ENCODE measurements at places on chromosomes 6 and 20.

- H3K27me3 ChIP-seq, result no peaks in the 10 kb centered on the region
- DNase-seq, result no peak
- H3K36me3 ChIP-seq, result no peaks in the 10 kb centered on the region
- no peak overlapping the region for H3K27ac ChIP-seq
- no peaks in the 10 kb centered on the region for H3K4me1 ChIP-seq
- H3K4me3 ChIP-seq, result no peak overlapping the region
These were observed 8.3 kb upstream of the ADGB start for GRCh38 chr6:146590492-146590891.

DNA sequence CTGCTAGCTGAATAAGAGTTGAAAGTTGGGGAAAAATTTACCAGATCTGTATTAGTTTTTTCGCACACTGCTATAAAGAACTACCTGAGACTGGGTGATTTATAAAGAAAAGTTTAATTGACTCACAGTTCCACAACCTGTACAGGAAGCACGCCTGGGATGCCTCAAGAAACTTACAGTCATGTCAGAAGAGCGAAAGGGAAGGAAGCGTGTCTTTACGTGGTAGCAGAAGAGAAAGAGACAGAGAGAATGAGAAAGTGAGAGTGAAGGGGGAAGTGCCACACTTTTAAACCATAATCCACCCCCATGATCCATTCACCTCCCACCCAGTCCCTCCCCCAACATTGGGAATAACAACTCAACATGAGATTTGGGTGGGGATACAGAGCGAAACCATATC is 79.6 kb downstream of the KHDC1L start:
- H3K4me1 ChIP-seq, result no peaks in the 10 kb centered on the region
- no peak for DNase-seq
- no peaks in the 10 kb centered on the region for H3K36me3 ChIP-seq

- H3K27me3 ChIP-seq, result no peaks in the 10 kb centered on the region
- no peak for DNase-seq
- peaks cover 30% of the 10 kb centered on the region for H3K4me1 ChIP-seq
- H3K27ac ChIP-seq, result peak overlapping the region; percentile 69
- peak overlapping the region; percentile 99 for H3K4me3 ChIP-seq
These were observed 2.0 kb downstream of the HLA-B start for GRCh38 chr6:31354864-31355582.

- H3K27me3 ChIP-seq, result no peaks in the 10 kb centered on the region
- H3K4me1 ChIP-seq, result no peaks in the 10 kb centered on the region
- no peaks in the 10 kb centered on the region for H3K36me3 ChIP-seq
- no peak overlapping the region for H3K4me3 ChIP-seq
These were observed 809.9 kb downstream of the KIF16B start for GRCh38 chr20:15763366-15763765.

DNA sequence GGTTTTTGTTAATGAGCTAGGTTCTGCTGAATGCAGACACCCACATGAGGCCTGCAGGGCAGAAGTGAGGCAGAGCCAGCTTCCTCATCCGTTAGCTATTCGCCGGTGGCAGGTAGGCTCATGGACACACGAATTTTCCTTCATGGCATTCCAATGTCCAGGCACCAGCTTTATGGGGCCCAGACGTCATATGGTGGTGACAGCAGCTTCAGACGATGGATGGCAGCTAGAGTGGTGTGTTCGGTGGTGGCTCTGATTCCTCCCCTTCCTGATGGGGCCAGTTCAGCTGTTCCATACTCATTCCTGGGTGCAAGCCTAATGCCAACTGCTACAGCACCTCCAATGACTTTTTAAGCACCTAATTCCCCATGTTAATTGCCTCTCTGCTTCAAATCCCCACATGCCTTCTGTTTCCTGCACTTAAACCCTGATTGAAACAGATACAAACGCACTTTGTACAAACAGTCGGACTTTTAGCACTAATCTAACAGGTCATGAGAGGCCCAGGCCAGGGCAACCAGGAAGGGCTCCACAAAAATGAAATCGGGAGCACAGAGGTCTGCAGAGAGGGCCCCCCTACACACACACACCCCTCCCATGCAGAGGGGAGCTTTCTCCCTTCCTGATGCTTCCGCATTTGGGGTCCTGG is 35.7 kb upstream of the MLN start:
- no peak overlapping the region for H3K4me3 ChIP-seq
- DNase-seq, result no peak
- no peaks in the 10 kb centered on the region for H3K27me3 ChIP-seq
- no peak overlapping the region for H3K27ac ChIP-seq
- H3K4me1 ChIP-seq, result peaks cover 11% of the 10 kb centered on the region

DNA sequence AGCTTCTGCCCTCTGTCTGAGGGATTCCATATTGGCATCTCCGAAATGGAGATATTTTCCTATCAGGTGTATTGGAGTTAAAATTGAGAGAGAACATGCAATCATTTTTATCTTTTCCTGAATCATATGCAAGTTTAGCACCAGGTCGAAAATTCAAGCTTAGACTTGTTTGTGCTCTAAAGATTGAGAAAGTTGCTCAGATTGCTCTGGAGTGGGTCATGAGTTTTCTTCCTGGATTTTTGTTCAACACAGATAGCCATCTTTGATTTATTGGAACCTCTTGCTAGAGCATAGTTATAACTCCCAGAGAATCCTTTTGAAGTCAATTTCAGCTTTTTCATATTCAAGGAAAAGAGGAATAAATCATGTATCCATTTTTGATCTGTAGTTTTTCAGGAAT is 373.5 kb upstream of the FLRT3 start:
- no peaks in the 10 kb centered on the region for H3K4me1 ChIP-seq
- H3K36me3 ChIP-seq, result no peaks in the 10 kb centered on the region
- H3K27me3 ChIP-seq, result no peaks in the 10 kb centered on the region
- no peak overlapping the region for H3K27ac ChIP-seq

DNA sequence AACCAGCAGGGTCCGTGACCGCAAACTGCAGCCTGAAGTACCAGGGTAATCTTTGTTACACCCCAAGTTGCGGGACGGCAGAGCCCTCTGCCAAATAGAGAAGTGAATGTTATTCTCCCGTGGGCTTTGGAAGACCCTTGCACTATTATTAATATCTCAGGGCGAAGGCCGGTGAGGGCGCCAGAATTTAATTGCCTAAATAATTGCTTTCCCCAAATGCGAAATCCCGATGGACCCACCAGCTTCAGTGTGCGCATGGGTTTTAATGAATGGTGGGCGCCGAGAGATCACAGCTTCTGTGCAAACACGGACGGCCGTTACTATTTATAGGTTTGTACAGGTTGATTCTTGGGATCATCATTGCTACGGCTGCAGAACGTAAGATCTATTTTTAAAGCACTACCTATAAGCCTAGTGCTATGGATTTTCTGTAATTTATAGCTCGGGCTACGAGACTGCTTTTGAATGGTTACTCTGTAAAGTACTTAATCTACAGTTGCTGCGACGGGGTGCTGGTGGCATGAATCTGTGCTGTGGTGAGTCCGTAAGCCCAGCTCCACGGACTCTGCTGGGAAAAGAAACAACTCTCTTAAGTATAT is 15.2 kb upstream of the PHACTR3 start:
- H3K4me1 ChIP-seq, result no peaks in the 10 kb centered on the region
- DNase-seq, result no peak
- H3K27me3 ChIP-seq, result peaks cover 24% of the 10 kb centered on the region
- no peak overlapping the region for H3K27ac ChIP-seq
- no peak overlapping the region for H3K4me3 ChIP-seq

GRCh38 chr6:36266913-36267644 is 2.8 kb upstream of the PNPLA1 start:
- peaks cover 23% of the 10 kb centered on the region for H3K27me3 ChIP-seq
- no peaks in the 10 kb centered on the region for H3K4me1 ChIP-seq
- DNase-seq, result no peak
- H3K36me3 ChIP-seq, result no peaks in the 10 kb centered on the region
- H3K4me3 ChIP-seq, result no peak overlapping the region

GRCh38 chr20:53708129-53708968 is 114.7 kb upstream of the ZNF217 start:
- peak overlapping the region; percentile 16 for H3K4me3 ChIP-seq
- no peaks in the 10 kb centered on the region for H3K27me3 ChIP-seq
- peak overlapping the region; percentile 67 for H3K27ac ChIP-seq
- H3K36me3 ChIP-seq, result no peaks in the 10 kb centered on the region
- DNase-seq, result no peak
- H3K4me1 ChIP-seq, result peaks cover 32% of the 10 kb centered on the region

DNA sequence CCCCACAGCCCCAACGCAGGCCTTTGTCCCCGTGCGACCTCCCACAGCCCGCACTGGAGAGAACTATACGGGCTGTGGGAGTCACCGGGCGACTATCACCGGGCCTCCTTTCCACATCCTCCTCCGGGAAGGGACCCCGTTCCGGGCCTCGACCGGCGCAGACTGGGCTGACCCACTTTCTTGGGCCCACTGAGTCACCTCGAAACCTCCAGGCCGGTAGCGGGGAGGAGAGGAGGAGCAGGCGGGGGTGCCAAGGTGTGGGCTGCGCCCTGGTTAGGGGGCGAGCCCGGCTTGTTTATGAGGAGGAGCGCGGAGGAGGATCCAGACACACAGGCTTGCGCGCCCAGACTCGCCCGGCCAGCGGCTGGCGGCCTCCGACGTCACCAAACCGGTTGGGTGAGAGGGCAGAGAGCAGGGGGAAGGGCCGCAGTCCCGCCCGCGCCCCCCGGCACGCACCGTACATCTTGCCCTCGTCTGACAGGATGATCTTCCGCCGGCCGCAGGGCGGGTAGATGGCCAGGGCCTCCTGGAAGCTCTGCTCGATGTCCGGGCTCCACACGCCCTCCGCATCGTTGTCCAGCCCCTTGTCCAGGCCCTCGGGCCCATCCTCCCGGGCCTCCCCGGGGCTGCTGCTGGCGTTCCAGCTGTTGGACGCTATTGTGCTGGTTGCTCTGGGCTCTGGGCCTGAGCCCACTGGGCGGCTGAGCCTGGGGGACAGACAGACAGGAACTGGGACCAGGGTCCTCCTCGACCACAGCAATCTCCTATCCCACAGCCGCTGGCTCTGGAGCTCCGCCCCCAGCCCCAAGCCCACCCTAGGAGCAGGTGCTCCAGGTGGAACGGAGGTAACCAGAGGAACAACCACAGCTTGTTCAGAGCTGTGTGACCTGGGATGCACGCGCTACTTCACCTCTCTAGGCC is 10.6 kb downstream of the TEAD3 start:
- no peak for DNase-seq
- H3K4me3 ChIP-seq, result no peak overlapping the region
- H3K36me3 ChIP-seq, result no peaks in the 10 kb centered on the region
- no peak overlapping the region for H3K27ac ChIP-seq
- H3K4me1 ChIP-seq, result peaks cover 5% of the 10 kb centered on the region

DNA sequence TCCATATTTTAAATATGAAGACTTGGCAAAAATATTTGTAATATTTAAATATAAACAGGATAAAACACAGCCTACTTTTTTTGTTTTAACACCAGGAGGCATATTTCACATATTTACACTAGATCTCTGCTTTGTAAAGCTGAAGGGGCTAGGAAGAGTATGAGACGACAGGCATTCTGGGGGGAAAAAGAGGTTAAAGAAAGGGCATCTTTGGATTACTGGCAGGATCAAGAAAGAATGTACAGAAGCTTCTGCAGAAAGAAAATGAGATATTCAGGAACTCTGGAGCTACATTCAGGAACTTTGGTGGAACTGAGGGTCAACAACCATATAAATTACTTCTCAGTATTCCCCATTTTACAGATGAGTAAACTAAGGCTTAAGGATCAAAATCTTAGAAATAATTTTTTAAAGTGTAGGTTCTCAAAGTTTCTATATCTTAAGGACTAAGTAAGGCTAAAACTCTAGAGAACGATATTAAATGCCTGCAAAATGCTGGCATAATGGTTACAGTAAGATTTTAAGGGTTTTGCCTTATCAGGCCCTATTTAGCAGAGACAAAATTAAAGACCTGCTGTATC is 156.5 kb downstream of the CDK19 start:
- H3K27me3 ChIP-seq, result no peaks in the 10 kb centered on the region
- H3K27ac ChIP-seq, result no peak overlapping the region
- no peaks in the 10 kb centered on the region for H3K36me3 ChIP-seq
- H3K4me1 ChIP-seq, result no peaks in the 10 kb centered on the region
- H3K4me3 ChIP-seq, result no peak overlapping the region

DNA sequence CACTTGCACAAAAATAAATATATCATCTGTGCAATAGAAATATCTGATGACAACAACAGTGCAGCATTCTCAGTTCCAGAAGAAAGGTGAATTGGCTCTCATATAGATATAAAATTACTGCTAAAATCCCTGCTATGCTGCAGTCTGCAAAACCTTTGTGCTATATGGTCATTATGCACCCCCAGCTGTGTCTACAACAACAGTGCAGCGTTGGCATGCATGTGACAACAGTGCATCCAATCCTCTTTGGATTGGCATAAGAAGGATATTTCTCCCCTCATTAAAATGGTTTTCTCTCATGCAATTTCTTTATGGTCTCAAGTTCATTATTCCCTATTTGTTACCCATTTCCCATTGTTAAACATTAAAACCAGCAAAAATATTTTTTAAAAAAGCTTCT is 23.1 kb downstream of the OR2B6 start:
- H3K4me3 ChIP-seq, result no peak overlapping the region
- peaks cover 9% of the 10 kb centered on the region for H3K27me3 ChIP-seq
- no peak for DNase-seq
- H3K4me1 ChIP-seq, result no peaks in the 10 kb centered on the region
- no peak overlapping the region for H3K27ac ChIP-seq
- H3K36me3 ChIP-seq, result no peaks in the 10 kb centered on the region

GRCh38 chr6:130252527-130253237 is 29.9 kb upstream of the SAMD3 start:
- no peak overlapping the region for H3K4me3 ChIP-seq
- H3K4me1 ChIP-seq, result no peaks in the 10 kb centered on the region
- H3K27ac ChIP-seq, result no peak overlapping the region
- no peaks in the 10 kb centered on the region for H3K36me3 ChIP-seq
- H3K27me3 ChIP-seq, result no peaks in the 10 kb centered on the region

GRCh38 chr20:23639490-23639958 is 1.8 kb upstream of the CST3 start:
- no peaks in the 10 kb centered on the region for H3K36me3 ChIP-seq
- H3K27ac ChIP-seq, result no peak overlapping the region
- no peaks in the 10 kb centered on the region for H3K4me1 ChIP-seq
- DNase-seq, result no peak
- H3K4me3 ChIP-seq, result no peak overlapping the region
- H3K27me3 ChIP-seq, result peaks cover 40% of the 10 kb centered on the region

DNA sequence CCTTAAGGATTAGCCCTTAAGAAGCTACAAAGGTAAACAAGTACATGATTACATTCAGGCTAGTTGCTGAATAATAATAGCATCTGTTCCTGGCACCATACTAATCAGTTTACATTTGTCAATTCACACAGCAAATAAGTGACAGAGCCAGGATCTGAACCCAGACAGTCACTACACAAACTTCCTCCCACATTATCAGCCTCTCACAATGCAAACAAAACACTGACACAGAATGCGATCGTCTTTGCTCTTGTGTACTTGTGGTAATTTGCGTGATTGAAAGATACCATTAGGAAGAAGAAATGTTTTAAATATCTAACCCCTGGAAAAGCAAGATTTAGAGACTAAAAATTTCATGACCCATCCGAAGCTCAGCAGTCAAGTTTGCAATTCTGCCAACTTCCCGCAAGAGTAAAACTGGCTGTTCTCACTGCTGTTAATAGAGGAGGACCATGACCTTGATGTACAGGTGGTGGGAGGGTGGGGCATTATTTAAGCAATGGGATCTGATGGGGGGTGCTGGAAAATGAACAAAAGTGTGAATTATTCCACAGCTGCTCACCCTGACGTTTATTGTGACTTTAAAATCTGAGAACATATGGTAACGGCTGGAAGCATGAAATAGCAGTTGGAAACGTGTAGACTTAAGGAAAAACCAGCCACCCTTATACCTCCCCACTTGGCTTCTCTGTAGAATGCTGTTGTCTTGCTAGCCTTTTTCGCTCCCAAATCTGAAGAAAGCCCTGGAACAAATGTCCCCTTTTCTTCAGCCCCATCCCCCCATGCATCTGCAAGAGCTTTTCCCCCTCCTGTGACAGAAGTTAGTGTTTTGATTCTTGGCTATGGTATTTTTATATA is 95.3 kb upstream of the ARMC2 start:
- H3K36me3 ChIP-seq, result no peaks in the 10 kb centered on the region
- H3K4me1 ChIP-seq, result no peaks in the 10 kb centered on the region
- H3K27me3 ChIP-seq, result no peaks in the 10 kb centered on the region
- no peak for DNase-seq
- H3K4me3 ChIP-seq, result no peak overlapping the region

All from T-cell (primary cell).